ENCODE measurements at places on chromosomes 6 and 20.

DNA sequence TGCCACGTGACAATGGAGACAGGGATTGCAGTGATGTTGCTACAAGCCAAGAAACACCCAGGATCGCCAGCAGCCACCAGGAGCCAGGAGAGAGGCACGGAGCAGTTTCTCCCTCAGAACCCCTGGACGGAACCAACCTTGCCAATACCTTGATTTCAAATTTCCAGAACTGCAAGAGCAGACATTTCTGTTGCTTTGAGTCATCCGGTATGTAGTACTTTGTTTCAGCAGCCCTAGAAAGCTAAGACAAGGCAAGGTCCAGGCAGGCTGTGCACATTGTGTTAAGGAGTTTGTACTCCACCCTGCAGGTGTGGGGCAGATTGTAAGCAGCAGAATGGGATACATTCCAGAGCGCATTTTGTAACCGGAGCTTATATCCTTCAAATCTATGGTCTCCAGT, 48.3 kb downstream of the TRERF1 start:
- DNase-seq, result no peak

DNA sequence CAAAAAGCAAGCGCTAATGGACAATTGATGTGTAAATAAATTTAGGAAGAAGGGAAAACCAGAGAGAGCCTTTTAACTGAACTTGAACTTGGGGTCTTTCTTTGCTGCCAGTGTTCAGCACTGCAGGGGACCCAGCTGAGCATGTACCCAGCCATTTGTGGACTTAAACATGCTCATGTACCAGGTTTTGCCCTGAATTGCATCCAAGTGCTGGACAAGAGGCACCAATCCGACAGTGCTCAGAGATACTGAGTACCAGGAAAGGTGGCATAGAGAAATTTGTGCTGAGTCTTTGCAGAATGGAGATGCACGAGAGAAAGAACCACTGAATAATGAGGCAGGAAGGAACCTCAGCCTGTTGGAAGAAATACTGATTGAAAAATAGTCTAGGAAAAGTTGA, 16.0 kb downstream of the AKAP12 start:
- no peak for DNase-seq

DNA sequence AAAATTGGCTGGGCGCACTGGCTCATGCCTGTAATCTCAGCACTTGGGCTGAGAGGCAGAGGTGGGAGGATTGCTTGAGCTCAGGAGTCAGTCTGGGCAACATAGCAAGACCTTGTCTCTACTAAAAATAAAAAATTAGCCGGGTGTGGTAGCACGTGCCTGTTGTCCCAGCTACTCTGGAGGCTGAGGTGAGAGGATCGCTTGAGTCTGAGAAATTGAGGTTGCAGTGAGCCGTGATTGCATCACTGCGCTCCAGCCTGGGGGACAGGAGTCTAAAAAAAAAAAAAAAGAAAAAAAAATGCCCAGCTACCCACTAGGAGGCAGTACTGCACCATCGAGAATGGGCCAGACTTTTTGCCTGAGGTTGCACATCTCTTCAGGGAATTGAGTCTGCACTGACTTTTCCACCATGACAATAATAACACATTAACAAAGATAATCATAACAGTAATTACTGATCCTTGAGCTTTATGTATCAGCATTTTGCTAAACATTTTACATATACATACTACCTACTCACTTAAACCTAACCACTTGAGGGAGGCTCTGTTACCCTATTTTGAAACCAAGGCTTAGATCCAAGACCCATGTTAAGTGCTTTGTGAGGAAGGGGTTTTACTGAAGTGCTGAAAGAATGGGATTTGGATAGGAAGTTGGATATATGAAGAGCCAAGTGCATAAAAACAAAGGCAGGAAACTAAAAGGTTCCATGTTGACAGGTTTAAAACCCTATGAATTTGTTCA, 21.0 kb downstream of the SRSF3 start:
- DNase-seq, result peak; percentile 33

DNA sequence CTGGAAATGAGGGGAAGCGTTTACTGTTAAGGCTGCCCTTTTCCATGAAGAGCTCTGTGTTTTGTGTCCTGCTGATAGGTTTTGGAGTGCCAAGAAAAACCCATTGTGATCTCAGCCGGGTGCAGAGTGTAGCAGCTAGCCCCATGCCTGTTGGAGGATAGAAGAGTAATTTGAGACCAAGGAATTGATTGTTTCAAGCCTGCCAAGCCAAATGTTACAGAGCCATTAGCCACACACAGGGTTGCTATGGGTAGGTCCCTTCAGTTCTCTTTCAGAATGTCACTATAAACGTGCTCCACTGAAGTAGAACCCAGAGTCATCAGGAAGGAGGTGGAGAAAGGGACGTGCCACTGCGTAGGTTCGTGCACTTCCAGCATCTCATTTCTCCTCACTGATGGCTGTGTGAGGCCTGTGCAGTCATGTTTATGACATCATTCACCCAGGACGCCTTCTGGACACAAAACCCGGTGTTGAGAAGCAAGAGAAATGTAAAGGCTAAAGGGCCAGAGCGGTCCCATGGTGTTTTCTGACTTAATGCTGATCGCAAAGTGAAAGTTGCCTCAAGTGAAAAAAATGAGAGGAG, 6.6 kb downstream of the GMPR start:
- DNase-seq, result no peak

- DNase-seq, result no peak
These were observed 36.2 kb upstream of the CD93 start for GRCh38 chr20:23122321-23122720.

DNA sequence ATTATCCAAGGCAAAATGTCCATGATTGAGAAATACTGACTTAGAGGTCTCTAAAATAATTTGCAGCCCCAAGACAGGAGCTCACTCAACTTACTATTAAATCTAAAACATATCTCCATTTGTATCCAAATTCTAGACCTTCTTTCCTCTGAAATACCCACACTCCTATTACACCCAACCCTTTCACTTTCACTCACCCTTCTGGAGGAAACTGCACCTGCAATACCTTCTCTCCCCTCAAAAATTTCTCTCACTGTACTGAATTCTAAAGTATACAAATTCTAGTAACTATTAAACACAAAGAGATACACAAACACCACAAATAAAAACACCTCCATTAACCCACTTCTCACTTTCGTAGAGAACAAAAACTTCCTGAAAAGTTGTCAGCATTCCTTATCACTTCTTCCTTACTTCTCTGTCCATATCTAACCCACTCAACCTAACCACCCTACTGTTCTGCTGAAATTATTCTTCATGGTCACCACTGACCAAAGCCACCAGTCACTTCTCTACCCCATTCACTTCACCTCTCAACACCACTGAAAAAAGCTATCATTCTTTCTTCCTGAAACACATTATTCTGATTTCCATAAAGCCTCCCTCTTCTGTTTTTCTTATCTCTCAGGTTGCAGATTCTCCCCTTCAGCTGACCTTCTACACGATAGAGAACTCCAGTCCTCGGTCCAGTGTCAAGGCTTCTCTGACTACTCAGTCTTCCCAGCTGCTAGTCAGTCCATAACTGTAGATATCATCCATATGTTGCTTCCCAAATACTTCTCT, 12.0 kb downstream of the LMBRD1 start:
- no peak for DNase-seq

DNA sequence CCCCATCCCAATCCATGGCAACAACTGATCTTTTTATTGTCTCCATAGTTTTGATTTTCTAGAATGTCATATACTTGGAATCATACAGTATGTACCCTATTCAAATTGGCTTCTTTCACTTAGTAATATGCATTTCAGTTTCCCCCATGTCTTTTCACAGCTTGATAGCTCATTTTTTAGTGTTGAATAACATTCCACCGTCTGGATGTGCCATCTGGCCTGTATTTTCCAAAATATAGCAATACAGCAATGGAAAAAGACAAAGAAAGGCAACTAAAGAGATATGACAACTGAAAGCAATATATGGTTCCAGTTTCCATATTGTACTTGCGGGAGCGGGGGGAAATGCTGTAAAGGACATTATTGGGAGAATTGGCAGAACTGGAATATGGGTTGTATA, 166.4 kb upstream of the NT5E start:
- no peak for DNase-seq

DNA sequence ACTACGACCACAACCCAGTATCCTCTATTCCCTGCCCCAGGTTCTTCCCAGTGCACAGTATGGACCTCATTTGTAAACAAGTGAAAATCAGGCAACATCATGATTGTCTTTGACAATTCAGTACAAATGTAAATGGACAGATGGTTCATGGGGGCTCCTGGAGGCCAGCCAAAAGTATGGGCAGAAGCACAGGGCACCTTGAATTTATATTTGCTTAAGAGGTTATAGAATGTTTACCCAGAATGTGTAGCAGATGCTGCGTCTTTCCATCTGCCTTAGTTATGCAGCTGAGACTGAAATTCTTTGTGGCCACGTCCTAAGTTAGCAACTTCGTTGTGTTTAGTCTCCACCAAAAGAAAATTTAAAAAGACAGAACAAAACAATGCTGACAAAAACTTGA, 559.6 kb upstream of the NRSN1 start:
- no peak for DNase-seq

DNA sequence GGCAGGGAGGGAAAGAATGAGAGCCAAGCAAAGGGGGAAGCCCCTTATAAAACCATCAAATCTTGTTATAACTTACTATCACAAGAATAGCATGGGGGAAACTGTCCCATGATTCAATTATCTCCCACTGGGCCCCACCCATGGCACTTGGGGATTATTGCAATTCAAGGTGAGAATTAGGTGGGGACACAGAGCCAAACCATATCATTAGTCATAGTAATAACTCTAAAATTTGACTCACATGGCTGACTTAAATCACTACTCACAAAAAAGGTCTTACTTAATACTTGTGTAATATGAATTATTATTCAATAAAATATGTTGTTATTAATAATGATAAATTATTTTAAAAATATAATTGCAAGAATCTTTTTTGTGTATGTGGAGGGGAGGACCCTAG, 178.1 kb upstream of the TCF21 start:
- no peak for DNase-seq

GRCh38 chr20:46894971-46895905, 595 bp downstream of the EYA2 start:
- DNase-seq, result no peak

DNA sequence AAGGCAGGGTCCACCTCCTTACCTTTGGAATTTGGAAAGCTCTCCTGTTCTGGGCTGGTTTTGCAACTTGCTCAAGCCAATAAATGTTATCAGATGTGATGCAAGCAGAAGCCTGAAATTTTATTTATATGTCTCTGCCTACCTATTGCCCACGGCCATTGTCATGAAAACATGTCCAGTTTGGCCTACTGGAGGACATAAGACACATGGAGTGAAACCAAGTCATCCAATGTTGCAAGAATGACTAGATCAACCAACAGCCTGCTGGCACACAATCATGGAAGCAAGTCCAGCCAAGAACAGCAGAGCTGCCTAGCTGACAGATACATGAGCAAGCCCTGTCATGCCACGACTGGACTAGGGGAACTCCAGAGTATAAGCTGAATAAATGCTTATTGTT, 56.7 kb upstream of the IRAK1BP1 start:
- no peak for DNase-seq

- DNase-seq, result no peak
These were observed 27.2 kb downstream of the DUSP22 start for GRCh38 chr6:319177-320131.

- DNase-seq, result no peak
These were observed 87.9 kb upstream of the PRND start for GRCh38 chr20:4633780-4634179.

- no peak for DNase-seq
These were observed 92.9 kb downstream of the TASP1 start for GRCh38 chr20:13545790-13546189.

DNA sequence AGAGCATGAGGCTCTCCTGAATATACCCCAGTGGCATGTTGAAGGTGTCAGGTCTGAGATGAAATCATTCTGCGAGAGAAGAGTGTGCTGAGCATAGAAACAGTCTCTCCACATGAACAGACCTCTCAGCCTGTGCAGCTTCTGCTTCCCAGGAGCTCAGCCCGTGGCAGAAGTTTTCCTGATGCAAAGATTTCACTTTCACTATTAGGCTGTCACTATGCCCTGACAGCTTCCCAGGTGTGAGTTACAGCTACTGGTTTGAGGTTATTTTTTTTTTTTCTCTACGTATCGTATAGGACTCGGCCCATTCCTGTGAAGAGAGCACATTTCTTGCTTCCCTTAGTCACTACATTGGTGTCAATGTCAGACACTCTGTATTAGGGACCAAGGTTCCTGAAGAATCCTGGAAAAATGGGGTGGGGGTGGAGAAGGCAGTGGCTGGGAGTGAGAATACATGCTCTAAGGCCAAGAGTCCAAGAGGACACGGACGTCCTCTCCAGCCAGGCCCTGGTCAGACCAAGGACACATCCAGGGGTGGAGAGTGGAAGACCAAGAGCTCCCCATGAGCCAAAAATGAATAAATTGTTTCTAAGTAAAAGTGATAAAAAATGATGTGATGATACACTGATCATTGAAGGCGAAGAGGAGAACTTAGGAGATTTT, 121.2 kb upstream of the AKAP12 start:
- no peak for DNase-seq

GRCh38 chr20:20211274-20211987, 156.5 kb upstream of the INSM1 start:
- no peak for DNase-seq

GRCh38 chr6:845101-845500, 152.2 kb upstream of the EXOC2 start:
- no peak for DNase-seq

GRCh38 chr6:37141281-37142049, 28.5 kb upstream of the PIM1 start:
- no peak for DNase-seq

GRCh38 chr20:21052241-21052640, 53.9 kb downstream of the LINC00237 start:
- no peak for DNase-seq

DNA sequence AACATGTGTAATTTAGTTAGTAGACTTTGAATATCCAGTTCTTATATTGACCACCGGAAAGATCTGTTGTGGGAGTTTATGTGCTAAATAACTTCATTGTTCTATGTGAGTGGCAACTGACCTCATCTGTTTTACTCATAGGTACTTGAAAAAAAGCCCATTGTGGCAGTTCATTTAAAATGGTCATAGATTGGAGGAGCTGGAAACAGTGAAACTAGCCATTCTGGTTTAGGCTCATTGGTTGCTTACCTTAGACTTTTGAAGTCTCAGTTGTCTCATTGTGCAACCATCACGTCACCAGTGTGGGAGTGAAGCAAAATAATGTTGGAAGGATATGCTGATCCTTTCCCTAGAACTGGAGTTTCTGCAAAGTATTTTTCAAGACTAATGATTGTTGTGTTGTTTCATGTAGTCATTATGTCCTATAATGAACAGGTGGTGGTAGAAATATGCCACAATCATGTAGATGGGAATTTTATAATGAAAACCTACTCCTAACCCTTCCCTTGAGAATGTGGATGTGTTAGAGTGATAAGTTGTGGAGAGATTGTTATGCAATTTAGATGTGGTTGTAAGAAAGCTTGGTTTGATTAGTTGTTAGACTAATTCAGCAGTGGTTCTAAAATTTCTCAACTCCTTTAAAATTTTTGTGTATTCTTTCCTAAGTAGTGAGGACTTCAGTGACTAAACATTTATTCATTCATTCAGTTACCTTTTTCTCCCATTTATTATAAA, 18.3 kb downstream of the DSP start:
- no peak for DNase-seq

Data from activated T-cell treated with anti-CD3 and anti-CD28 coated beads for 48 hours (primary cell).